Mononuclear cell (primary cell): ENCODE measurements at places on chromosomes 5 and 9. TPM values are rescaled to one million over a fixed set of nuclear protein-coding genes. Genes with fewer than 3 reads are reported as not detected.

Gene NOXA1
- 2.2 TPM for total RNA-seq

Gene EGFL7
- 2.1 TPM for total RNA-seq

Gene MEIKIN
- total RNA-seq = 1.0 TPM

Gene ENTPD2
- total RNA-seq = not detected

Gene ESM1
- not detected for total RNA-seq

Gene SLCO4C1
- 1.9 TPM for total RNA-seq

Gene OR13J1
- total RNA-seq = not detected

Gene SEMA5A
- 0.84 TPM for total RNA-seq

Gene SET
- 386 TPM for total RNA-seq

Gene LCN12
- not detected for total RNA-seq

Gene NUTM2G
- total RNA-seq = not detected

Gene CCDC183
- 1.7 TPM for total RNA-seq

Gene CER1
- not detected for total RNA-seq

Gene UGT3A1
- total RNA-seq = under 0.01 TPM

Gene ANKDD1B
- total RNA-seq = 0.52 TPM

Gene PCDHGB2
- 0.63 TPM for total RNA-seq

Gene TUBB4B
- 67.9 TPM for total RNA-seq

Gene IL7R
- 360 TPM for total RNA-seq

Gene AFAP1L1
- total RNA-seq = under 0.01 TPM

Gene REEP2
- total RNA-seq = not detected

Gene FBP1
- 12.2 TPM for total RNA-seq

Gene SLC34A3
- total RNA-seq = not detected
